ENCODE measurements at places on chromosomes 4 and X. TPM values are rescaled to one million over a fixed set of nuclear protein-coding genes. Genes with fewer than 3 reads are reported as not detected.

GRCh38 chr4:38386654-38387188, 277.3 kb upstream of the KLF3 start:
- DNase-seq = no peak
- H3K27me3 ChIP-seq = no peaks in the 10 kb centered on the region
- H3K36me3 ChIP-seq = peaks cover 1% of the 10 kb centered on the region
- H3K4me3 ChIP-seq = no peak overlapping the region
- H3K27ac ChIP-seq = no peak overlapping the region

DNA sequence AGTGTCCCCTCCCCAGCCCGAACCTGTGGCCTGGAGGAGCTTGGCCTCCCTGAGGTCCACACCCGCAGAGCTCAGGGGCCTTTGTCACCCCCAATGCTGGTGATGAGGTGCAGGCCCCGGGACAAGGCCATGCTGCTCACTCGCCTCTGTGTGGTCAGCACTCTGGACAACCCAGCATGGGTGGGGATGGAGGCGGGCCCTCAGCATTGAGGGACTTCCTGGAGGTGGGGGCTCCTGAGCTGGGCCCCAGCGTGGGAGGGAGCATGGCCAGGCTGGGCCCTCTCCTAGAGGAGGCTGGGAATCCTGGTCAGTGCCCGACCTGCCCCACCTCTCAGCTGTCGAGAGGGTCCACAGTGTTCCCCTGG, 30.6 kb downstream of the TACC3 start:
- peaks cover 3% of the 10 kb centered on the region for H3K4me1 ChIP-seq
- no peaks in the 10 kb centered on the region for H3K27me3 ChIP-seq
- no peak overlapping the region for H3K27ac ChIP-seq
- H3K4me3 ChIP-seq = no peak overlapping the region
- no peak for DNase-seq
- H3K36me3 ChIP-seq = no peaks in the 10 kb centered on the region

GRCh38 chr4:129145222-129145730, 49.3 kb downstream of the C4orf33 start:
- no peaks in the 10 kb centered on the region for H3K36me3 ChIP-seq
- peaks cover 19% of the 10 kb centered on the region for H3K27me3 ChIP-seq
- H3K4me1 ChIP-seq = no peaks in the 10 kb centered on the region
- H3K4me3 ChIP-seq = no peak overlapping the region

GRCh38 chr4:76758996-76759395, 138.9 kb downstream of the SOWAHB start:
- no peak overlapping the region for H3K27ac ChIP-seq
- no peak for DNase-seq
- H3K36me3 ChIP-seq = no peaks in the 10 kb centered on the region
- peaks cover 6% of the 10 kb centered on the region for H3K27me3 ChIP-seq
- H3K4me1 ChIP-seq = peaks cover 3% of the 10 kb centered on the region

- no peaks in the 10 kb centered on the region for H3K36me3 ChIP-seq
- no peak overlapping the region for H3K27ac ChIP-seq
- H3K4me3 ChIP-seq = no peak overlapping the region
Measured at GRCh38 chr4:37389366-37389765, 144.8 kb downstream of the NWD2 start.

DNA sequence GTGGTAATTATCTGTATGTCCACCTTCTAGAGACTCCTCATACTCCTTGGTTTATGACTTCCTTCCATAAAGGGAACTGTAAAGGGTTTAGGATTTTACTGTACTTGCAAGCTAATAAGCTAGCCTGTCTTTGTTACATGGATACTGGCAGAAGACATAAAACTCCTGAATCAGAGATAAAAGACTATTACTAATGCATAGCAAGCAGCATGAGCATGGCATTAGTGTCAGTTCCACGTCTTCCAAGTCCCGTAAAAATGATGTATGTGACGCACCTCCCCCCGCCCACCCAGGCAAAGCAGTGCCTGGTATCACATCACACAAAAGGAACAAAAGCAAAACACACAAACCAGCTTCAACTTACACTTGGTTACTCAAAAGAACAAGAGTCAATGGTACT, 71.0 kb downstream of the SLC10A6 start:
- H3K27me3 ChIP-seq = peaks cover 2% of the 10 kb centered on the region
- H3K4me3 ChIP-seq = no peak overlapping the region
- H3K36me3 ChIP-seq = no peaks in the 10 kb centered on the region
- no peak overlapping the region for H3K27ac ChIP-seq
- no peak for DNase-seq

- H3K27ac ChIP-seq = no peak overlapping the region
- H3K27me3 ChIP-seq = no peaks in the 10 kb centered on the region
- no peaks in the 10 kb centered on the region for H3K36me3 ChIP-seq
Measured at GRCh38 chrX:33339219-33339618, 127.9 kb upstream of the DMD start.

DNA sequence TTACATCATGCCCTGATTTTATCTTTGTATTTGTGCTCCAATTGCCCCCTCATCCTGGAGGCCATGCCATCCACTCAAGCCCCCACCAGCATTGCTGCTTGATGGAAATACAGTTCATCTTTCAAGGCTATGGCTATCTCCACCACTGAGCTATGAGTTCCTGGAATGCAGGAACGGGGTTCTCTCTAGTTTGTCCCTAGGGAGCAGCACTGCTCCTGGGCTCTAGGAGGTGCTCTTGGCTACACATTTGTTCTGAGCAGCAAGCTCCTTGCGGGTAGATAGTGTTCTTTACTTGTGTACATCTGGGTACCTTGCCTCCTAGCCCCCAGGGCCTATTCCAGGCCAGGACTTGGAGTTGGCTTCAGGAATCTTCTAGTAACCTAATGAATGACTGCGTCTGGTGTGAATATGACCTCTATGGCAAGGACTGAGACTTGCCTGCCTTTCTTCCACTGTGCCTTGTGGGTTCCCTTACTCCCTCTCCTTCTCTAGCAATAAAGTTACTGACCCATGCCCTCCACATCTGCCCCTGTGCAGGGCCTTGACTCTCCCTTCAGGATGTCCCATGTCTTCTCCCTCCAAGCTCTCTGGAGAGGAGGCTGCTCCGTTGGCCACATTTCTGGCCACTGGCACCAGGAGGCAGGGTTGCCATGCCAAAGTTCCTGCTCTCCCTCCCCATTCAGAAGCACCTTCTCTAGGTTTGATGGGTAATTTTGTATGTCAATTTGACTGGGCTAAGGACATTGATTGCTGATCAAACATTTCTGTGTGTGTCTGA, 7.6 kb downstream of the CITED1 start:
- no peak overlapping the region for H3K4me3 ChIP-seq
- peaks cover 47% of the 10 kb centered on the region for H3K27me3 ChIP-seq
- H3K4me1 ChIP-seq = no peaks in the 10 kb centered on the region
- no peak overlapping the region for H3K27ac ChIP-seq

DNA sequence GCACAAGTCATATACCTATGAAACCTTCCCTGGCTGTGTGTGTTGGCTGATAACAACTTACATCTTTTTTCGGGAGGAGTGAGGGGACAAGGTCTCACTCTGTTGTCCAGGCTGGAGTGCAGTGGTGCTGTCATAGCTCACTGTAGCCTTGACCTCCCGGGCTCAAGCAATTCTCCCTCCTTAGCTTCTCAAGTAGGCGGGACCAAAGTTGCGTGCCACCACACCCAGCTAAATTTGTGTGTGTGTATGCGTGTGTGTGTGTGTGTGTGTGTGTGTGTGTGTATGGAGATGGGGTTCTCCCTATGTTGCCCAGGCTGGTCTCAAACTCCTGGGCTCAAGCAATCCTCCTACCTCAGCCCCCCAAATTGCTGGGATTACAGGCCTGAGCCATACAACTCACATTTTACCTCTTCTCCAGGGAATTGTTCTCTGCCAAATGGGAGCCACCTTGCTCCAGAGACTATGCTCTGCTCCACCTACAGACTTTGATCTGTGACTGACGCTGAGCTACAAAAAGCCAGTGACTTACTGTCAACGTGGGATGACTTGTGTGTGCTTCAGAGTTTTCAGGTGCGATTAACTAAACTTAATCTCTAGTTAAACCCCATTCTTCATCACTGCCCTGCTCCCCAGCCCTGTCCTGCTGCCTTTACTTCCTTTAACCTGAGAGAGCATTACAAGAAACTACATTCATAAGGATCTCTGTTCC, 2.0 kb upstream of the BEX4 start:
- no peak overlapping the region for H3K4me3 ChIP-seq
- no peak for DNase-seq
- H3K36me3 ChIP-seq = peaks cover 4% of the 10 kb centered on the region
- H3K27ac ChIP-seq = no peak overlapping the region
- peaks cover 5% of the 10 kb centered on the region for H3K4me1 ChIP-seq

GRCh38 chr4:4677556-4678522, 136.0 kb upstream of the STX18 start:
- no peaks in the 10 kb centered on the region for H3K4me1 ChIP-seq
- DNase-seq = no peak
- no peak overlapping the region for H3K4me3 ChIP-seq
- H3K27me3 ChIP-seq = no peaks in the 10 kb centered on the region

DNA sequence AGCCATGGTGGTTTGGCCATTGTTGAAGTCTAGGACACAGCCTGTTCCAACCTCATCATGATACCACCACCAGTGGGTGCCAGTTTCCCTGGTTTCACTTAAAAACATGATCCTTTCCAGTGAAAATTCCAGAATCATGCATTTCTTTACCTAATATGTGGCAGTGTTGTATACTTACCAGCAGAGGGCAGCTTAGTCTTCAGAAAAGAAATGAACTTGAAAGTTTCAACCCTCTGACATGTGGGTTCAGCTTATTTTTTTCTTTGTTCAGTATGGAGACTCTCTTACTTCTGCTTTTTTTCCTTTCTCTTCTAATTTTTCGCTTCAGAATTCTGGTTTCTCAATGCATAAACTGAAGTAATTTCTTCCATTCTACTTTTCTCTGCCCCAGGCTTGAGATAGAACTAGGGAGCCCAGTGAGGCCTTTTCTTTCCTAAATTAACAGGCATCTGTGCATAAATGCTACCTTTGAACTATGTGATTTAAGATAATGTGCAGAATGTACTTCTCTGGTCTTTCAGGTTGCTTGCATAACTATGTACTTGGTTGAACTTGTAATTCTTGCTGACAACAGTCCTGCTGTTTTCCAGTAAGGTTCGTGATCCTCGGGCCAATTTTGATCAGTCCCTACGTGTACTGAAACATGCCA, 10.7 kb downstream of the LIAS start:
- peaks cover 5% of the 10 kb centered on the region for H3K4me1 ChIP-seq
- peak overlapping the region; percentile 72 for H3K27ac ChIP-seq
- H3K4me3 ChIP-seq = no peak overlapping the region
- H3K27me3 ChIP-seq = no peaks in the 10 kb centered on the region
- H3K36me3 ChIP-seq = peaks cover 25% of the 10 kb centered on the region
- DNase-seq = peak; percentile 72

- no peaks in the 10 kb centered on the region for H3K27me3 ChIP-seq
- no peak overlapping the region for H3K4me3 ChIP-seq
- H3K27ac ChIP-seq = no peak overlapping the region
- H3K36me3 ChIP-seq = no peaks in the 10 kb centered on the region
Measured at GRCh38 chrX:122586831-122587230, 597.2 kb upstream of the GRIA3 start.

GRCh38 chr4:73844806-73845205, 8.3 kb upstream of the PF4V1 start:
- no peak for DNase-seq
- no peak overlapping the region for H3K4me3 ChIP-seq
- peaks cover 12% of the 10 kb centered on the region for H3K27me3 ChIP-seq

DNA sequence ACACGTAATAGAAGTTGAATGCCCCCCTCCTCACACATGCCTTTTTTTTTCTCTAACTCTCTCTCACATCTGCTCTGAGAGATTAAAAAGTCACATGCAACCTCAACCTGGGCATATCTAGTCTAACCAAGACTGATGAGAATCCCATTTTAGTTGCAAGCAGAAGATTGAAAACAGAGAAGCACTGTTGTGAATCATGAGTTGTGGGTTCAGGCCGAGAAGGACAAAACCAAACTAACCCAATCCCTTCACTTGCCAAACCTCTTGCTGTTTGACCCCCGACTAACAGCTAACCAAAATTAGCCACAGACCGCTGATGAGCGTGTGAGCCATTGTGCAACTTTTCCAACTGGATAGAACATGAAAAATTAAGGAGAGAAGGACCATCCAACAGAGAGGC, 31.8 kb downstream of the CXCL1 start:
- no peaks in the 10 kb centered on the region for H3K27me3 ChIP-seq
- H3K27ac ChIP-seq = no peak overlapping the region
- no peak for DNase-seq
- H3K4me3 ChIP-seq = no peak overlapping the region

GRCh38 chr4:185101354-185101890, 41.6 kb upstream of the SLC25A4 start:
- H3K27me3 ChIP-seq = peaks cover 18% of the 10 kb centered on the region
- no peak for DNase-seq
- no peaks in the 10 kb centered on the region for H3K4me1 ChIP-seq
- H3K27ac ChIP-seq = no peak overlapping the region
- no peaks in the 10 kb centered on the region for H3K36me3 ChIP-seq

- H3K27me3 ChIP-seq = no peaks in the 10 kb centered on the region
- H3K36me3 ChIP-seq = peaks cover 30% of the 10 kb centered on the region
- no peak overlapping the region for H3K27ac ChIP-seq
- no peak overlapping the region for H3K4me3 ChIP-seq
- peaks cover 2% of the 10 kb centered on the region for H3K4me1 ChIP-seq
- DNase-seq = no peak
Measured at GRCh38 chr4:55447831-55448230, 52.1 kb downstream of the TMEM165 start.

DNA sequence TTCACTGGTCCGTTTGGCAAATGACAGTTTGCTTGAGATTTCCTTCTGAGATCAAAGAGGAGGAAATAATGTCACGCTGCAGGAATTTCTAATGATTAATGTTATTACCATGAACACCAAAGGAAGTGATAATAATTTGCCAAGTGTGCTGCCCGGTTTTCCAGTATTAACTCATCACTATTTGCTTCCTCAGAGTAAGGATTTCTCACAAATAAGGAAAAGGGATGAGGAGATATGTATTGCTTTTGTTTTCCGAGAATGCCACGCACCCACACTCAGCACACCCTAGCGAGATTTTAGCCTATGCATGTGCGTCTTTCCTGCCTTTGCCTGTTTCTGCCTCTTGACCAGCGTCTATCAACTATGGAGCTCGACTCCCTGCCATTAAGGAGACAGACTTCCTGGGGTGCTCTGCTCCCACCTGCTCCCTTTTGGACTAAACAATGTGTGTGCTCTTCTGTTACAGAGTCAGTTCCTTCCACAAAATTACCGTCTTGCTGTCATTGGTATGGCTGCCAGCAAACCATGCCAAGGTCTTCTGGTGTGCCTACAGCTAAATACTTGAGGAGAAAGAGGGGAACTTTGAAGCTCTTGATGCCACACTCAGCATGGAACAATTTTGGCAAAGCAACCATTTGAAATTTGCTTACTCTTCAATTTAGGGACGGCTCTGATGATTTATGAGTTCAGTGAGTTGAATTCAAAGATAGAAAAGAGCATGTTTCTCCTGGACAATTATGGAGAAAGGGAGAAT, 393.1 kb upstream of the ZFP42 start:
- H3K27ac ChIP-seq = no peak overlapping the region
- H3K4me3 ChIP-seq = no peak overlapping the region
- H3K4me1 ChIP-seq = no peaks in the 10 kb centered on the region
- no peak for DNase-seq
- no peaks in the 10 kb centered on the region for H3K27me3 ChIP-seq

IL2 gene
- 976 TPM for total RNA-seq

VSIG1 gene
- not detected for total RNA-seq

DCAF4L1 gene
- total RNA-seq = 0.21 TPM

RGN gene
- total RNA-seq = not detected

VEGFD gene
- total RNA-seq = not detected

SSX2B gene
- total RNA-seq = not detected

Data from activated CD4-positive, alpha-beta T cell treated with anti-CD3 and anti-CD28 coated beads, Interleukin-2, amount 10 ng/mL, durations not matched to agents 24 days and 14 days (primary cell).